Hair follicular keratinocyte (primary cell): ENCODE measurements at places on chromosomes 13 and 19. TPM values are rescaled to one million over a fixed set of nuclear protein-coding genes. Genes with fewer than 3 reads are reported as not detected.

Gene C19orf12
- 26.5 and 30.9 TPM in 2 replicates for total RNA-seq

Gene PODNL1
- 0.16 and 0.23 TPM in 2 replicates for total RNA-seq

Gene CBLC
- 119 and 129 TPM in 2 replicates for total RNA-seq

Gene ERVV-1
- total RNA-seq, result not detected in 2 replicates

Gene DHDH
- total RNA-seq, result 0.11 and 1.2 TPM in 2 replicates

Gene B3GNT8
- 6.3 and 9.4 TPM in 2 replicates for total RNA-seq

Gene ZNF749
- total RNA-seq, result 5.0 and 8.7 TPM in 2 replicates

Gene PEG3
- total RNA-seq, result 0.65 and 1.0 TPM in 2 replicates

Gene DEDD2
- total RNA-seq, result 42.2 and 44.1 TPM in 2 replicates

Gene TTC9B
- total RNA-seq, result not detected in 2 replicates

Gene HRC
- not detected in 2 replicates for total RNA-seq

Gene CEACAM3
- total RNA-seq, result not detected in 2 replicates

Gene COL4A1
- 57.2 and 88.6 TPM in 2 replicates for total RNA-seq

Gene SIGLEC12
- total RNA-seq, result not detected in 2 replicates

Gene CACNG8
- not detected in 2 replicates for total RNA-seq

Gene KIR2DL1
- total RNA-seq, result not detected in 2 replicates

Gene IGFL2
- total RNA-seq, result not detected in 2 replicates
